ENCODE measurements at places on chromosomes 7 and 10.

- no peak for DNase-seq
Observed at GRCh38 chr10:67775279-67775678, 62.7 kb downstream of the DNAJC12 start.

GRCh38 chr7:50695026-50695425 lies 87.7 kb downstream of the GRB10 start:
- DNase-seq = no peak

- no peak for DNase-seq
Observed at GRCh38 chr7:135194494-135195095, 16.7 kb downstream of the WDR91 start.

DNA sequence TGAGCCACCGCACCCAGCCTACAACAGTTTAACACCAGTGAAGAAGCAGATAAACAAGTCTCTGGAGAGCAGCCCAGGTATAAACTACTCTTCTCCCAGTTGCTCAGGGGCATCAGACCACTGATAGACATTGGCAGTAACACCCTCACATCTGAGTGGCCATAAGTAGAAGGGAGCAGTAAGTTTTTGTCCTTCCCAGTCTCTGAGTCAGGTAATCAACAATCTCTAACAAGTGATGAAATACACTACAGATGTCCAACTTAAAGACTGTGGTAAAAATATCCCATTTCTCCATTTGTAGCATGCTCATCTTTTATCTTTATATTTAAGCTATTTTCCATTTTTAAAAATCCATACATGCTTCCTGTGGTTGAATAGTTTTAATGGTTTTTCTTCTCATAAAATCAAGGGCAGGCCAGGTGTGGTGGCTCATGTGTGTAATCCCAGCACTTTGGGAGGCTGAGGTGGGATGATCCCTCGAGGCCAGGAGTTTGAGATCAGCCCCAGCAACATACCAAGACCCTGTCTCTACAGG lies 78.6 kb downstream of the GSAP start:
- DNase-seq = no peak

GRCh38 chr7:50812841-50813475 lies 30.3 kb upstream of the GRB10 start:
- no peak for DNase-seq

GRCh38 chr7:73969991-73970390 lies 58.0 kb upstream of the ELN start:
- DNase-seq = no peak

GRCh38 chr7:45677311-45677900 lies 103.2 kb downstream of the ADCY1 start:
- no peak for DNase-seq

DNA sequence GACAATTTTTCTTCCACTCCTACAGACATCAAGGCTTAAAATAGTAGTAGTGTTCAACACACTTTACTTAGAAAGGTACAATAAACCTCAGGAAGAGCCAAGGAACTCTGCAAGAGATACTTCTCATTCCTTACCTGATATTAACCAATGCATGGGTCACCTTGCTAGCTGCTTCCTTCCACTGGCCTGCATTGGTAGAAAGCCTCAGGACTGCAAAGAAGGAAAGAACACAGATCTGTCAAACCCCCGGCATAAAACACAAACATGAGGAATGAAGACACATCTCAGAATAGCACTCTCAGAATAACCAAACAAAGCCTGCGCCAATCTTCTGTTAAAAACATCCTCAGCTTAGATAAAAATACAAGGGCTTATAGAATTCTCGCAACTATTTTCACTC lies 96.1 kb upstream of the KCNIP2 start:
- no peak for DNase-seq

DNA sequence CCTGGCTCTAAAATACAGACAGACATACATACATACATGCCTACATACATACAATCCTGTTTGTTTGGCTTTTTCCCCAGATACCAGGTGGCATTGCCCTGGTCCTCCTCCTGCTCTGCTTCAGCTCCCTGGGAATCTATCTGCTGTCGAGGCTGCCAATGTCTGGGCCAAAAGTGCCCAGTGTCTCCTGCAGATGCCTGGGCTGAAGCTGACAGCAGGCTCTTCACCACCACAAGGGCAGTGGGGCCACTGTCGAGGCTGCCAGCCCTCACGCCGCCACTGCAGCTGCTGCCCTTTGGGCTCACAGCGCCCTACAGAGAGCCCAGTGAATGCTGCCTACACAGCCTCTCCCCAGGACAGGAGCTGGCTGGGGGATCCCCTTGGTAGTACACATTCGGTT lies 18.0 kb upstream of the STN1 start:
- no peak for DNase-seq

GRCh38 chr10:108787932-108788331 lies 1135.4 kb downstream of the XPNPEP1 start:
- no peak for DNase-seq

DNA sequence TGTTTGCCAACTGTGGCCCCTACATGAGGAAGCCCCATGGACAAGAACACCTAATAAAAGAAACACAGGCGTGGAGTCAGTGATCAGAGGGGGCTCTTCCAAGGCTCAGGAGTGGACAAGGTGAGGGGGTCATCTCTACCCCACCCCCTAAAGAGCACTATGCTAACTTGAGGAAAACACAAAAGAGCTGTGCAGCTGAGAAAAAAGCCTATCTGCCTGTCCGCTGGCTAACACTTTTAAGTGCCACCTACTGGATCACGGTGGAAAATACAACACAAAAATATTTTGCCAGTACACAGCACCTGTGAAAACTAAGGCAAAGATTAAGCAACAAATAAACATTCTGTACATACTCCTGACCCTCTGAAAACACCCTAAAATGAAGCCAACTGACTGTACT lies 53.1 kb upstream of the COBL start:
- DNase-seq = no peak

DNA sequence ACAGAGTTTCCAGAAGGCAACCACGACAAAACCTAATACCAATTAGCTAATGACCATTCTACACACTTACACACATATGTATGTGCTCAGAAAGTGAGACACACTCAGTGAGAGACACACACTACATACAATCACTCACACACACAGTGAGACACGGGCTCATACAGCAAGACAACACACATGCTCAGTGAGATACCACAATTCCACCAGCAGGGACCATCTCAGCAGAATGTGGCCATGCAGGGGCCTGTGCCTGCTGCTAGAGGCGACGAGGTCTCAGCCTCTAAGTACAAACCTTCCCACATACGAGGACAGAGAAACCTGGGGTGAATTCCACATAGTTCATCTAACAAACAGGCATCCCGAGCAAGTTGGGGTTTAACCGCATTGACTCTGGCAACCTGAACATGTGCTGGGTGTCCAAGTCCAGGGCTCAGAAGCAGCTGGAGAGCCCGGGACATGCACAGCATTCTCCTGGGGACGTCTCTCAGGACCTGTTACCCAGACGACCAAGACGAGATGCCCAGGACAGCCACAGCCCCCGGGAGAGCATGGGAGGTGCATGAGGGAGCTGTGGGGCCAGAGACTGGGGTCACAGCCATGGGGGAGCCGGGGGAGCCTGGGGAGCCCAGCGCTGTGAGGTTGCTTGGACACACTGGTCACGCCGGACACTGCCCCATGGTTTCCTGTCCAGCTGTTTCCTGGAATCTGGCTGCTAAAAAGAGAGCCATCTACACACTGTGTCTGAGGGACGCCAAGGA lies 523.6 kb downstream of the PTPRN2 start:
- DNase-seq = no peak

Measured in stimulated activated CD4-positive, alpha-beta T cell treated with anti-CD3 and anti-CD28 coated beads, Interleukin-15, amount 100 ng/mL, for 48 hours (primary cell).